Stimulated activated CD8-positive, alpha-beta memory T cell treated with anti-CD3 and anti-CD28 coated beads, Interleukin-2, amount 100 ng/mL, for 1 hour (primary cell): ENCODE measurements at places on chromosomes 1 and 21.

DNA sequence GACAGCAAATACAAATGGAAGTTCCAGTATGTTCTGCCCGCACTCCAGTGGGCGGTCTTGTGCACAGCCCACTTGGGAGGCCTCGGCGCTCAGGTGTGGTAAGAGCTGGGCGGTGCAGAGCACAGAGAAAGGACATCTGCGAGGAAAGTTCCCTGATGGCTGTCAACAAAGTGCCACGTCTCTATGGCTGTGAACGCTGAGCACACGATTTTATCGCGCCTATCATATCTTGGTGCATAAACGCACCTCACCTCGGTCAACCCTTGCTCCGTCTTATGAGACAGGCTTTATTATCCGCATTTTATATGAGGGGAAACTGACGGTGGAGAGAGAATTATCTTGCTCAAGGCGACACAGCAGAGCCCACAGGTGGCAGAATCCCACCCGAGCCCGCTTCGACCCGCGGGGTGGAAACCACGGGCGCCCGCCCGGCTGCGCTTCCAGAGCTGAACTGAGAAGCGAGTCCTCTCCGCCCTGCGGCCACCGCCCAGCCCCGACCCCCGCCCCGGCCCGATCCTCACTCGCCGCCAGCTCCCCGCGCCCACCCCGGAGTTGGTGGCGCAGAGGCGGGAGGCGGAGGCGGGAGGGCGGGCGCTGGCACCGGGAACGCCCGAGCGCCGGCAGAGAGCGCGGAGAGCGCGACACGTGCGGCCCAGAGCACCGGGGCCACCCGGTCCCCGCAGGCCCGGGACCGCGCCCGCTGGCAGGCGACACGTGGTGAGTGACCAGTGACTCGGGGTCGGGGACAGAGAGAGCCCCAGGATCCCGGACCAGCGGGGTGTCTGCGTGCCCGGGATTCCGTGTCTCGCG lies at the start of gene IL12RB2:
Gene IL12RB2 (plus strand): TSS at position 623 of the 810 bp plus-strand sequence. CDS start 12,496 bp downstream, outside the sequence.
- no peak for DNase-seq

DNA sequence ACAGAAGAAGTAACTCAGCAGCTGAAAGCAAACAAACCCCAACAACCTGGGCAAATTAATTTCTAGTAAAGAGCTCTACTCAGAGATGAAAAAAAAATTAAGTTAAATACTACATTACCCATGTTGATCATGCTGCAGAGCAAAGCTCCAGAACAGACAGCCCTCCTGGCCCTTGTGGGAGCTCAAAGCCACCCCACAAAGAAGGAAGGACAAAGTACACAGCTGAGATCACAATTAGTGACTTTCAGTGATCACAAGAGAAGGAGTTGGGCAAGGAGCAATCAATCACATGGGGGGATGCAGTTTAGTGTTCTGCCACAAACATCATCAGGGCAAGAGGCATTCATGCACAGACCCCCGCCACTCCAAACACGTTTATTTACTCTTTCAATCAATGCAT lies 114.2 kb downstream of the DAB1 start:
- DNase-seq, result no peak

DNA sequence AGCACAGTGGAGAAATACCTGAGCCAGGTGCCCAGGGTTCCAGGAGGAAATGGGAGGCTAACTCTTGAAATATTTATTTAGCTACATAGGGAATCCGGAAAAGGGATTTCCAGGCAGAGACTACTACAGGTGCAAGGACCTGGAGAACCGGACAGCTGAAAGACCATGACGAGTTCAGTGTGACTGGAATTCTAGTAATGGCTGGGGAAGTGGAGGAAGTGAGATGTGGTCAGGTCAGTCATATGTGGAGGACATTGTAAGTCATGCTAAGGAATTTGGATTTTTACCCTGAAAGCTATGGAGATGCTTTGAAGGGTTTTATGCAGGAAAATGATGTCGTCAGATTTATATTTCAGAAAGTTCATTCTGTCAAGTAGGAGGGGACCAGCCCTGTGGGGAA lies 1.8 kb downstream of the CAP1 start:
- no peak for DNase-seq

DNA sequence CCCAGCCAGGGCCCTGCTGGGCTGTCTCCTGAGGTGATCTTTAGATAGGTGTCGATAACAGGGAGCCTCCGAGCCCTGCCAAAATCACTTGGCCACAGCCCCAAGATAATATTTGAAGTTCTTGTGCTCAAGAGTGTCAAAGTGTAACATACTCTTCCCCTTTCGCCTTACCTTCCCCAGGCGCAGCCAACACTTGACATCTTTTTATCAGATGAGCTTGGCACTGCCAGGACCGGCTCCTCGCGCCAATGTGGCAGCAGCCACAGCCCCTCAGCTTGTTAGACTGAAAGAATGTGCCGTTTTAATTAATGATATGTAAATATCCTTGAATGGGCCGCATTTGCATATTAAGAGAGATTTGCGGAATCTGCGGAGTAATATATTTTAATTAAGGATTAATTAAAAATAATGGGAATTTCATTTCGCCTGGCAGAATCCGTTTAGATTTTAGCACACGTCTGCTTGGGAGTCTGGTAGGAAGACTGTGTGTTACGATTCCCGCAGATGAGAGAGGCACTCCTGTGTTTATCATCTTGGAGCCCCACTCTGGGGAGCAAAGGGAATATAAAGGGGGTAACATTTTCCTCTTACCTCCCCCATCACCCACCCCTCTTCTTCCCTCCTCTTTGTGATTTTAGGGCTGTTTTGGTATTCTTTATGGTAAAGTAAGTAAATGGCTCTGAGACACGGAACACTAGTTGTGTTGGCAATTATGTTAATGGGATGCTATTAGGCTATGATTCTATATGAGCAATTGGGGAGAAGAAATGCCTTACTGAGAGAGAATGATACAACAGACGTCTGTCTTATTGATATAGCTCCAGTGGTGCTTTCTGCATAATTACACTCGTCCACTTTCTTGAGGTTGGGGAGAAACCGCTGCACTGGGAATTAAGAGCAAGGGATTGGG lies 109.8 kb downstream of the PBX1 start:
- DNase-seq, result no peak

- no peak for DNase-seq
Measured at GRCh38 chr1:240314845-240315801, 223.4 kb downstream of the FMN2 start.

GRCh38 chr1:18938707-18939070 lies 17.8 kb downstream of the IFFO2 start:
- DNase-seq, result no peak

GRCh38 chr1:28359592-28360239 lies 9.8 kb upstream of the PHACTR4 start:
- DNase-seq, result peak; percentile 50

- DNase-seq, result no peak
Measured at GRCh38 chr1:6256645-6257044, 4.3 kb downstream of the GPR153 start.

DNA sequence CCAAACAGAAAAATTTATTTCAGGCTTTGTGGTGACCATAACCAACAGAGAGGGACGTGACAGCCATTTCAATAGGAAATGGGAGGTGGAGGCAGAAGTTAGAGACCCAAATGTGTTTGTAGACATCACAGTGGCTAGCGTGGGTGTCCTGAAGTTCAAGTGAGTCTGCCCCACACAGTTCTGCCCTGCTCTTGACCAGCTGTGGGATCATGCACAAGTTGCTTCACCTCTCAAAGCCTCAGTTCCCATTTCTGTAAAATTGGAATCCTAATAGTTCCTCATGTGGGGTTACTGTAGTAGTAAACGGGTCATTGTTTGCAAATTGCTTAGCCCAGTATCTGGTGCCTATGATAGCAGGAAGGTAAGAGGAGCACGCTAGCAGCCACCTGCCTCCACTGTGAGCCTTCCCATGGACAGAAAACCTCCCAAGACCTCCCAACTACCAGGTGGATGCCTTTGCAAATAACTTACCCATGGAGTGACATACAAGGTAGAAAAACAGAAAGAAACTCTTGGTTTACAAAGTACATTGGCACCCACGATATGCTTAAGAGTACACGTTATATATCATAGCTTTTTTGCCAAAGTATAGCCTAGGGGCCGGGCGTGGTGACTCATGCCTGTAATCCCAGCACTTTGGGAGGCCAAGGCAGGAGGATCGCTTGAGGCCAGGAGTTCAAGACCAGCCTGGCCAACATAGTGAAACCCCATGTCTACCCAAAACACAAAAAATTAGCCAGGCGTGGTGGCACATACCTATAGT lies 29.1 kb downstream of the FHAD1 start:
- no peak for DNase-seq

DNA sequence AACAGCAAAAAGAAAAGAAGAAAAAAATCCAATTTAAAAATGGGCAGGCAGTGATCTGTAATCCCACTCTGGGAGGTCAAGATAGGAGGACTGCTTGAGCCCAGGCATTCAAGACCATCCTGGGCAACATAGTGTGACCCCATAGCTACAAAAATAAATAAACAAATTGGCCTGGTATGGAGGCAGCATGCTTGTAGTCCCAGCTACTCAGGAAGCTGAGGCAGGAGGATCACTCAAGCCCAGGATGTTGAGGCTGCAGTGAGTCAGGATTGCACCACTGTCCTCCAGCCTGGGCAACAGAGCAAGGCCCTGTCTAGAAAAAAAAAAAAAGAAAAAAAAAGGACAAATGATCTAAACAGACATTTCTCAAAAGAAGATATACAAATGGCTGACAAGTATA lies 99.6 kb downstream of the EIF4G3 start:
- DNase-seq, result no peak

GRCh38 chr1:8395433-8395866 lies 77.5 kb downstream of the SLC45A1 start:
- DNase-seq, result no peak
